Hematopoietic multipotent progenitor cell treated with erythropoietin and hydrocortisone succinate and interleukin-3 and kit ligand, for 4 days (in vitro differentiated cells): ENCODE measurements at places on chromosomes 12 and 14.

- peak; percentile 89 for DNase-seq
These were observed 707.5 kb upstream of the TMEM132C start for GRCh38 chr12:127559349-127560040.

DNA sequence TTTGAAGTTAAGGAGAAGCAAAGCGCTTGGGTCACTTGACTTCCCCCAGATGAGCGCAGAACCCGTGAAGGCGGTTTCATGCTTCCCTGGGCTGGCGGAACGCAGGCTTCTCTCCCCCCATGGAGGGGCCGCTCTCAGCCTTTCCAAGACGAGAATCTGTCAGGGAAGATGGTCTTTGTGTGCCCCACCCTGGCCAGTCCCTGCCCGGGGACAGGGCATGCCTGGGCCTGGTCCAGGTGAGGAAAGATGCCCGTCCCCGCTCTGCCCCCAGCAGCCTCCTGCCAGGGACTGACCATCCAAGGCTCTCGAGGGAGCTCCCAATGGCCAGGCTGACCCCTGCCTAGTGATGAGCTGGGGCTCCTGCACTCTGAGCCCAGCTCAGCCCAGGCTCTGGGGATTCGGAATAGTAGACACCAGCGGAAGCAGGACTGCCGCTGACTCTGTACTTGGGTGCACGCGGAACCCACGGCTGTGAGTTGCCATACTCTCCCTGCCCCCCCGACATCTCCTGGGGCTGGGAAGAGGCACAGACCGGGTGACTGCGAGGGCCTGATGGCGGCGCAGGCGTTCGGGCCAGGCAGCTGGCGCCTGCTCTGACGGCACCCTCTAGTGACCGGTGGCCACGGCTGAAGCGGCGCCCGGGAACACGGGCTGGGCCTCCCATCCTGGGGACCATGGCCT lies 142.2 kb upstream of the FKBP4 start:
- DNase-seq = no peak

DNA sequence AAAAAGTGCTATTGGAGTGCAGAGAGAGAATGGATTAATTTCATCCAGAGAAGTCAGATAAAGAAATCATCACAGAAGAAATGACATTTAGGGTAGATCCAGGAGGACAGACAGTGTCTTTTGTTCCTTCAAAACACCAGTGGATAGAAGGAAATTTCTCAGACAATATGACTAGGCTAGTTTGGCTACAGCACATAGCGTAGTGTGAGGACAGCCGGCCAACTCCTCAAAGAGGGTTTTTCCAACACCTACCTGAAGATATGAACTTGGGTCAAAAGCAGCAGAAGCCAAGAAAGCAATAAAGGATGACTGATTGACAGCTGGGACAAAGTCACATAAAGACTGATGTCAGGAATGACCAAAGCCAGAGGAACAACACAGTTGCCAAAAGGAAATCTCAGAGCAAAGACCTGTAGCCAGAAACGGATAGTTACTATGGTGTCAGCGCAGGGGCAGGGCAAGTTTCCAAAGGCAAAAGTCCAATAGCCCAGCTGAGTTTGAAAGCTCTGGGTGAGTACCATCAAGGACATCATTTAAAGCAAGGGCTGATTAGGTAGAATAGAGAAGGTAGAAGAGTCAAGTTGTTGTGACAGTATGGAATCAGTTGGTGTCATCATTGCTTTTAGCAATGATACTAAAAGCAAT lies 58.7 kb upstream of the PDE3A start:
- DNase-seq = no peak

GRCh38 chr14:50560931-50561285 lies 963 bp downstream of the ATL1 start:
- peak; percentile 88 for DNase-seq

DNA sequence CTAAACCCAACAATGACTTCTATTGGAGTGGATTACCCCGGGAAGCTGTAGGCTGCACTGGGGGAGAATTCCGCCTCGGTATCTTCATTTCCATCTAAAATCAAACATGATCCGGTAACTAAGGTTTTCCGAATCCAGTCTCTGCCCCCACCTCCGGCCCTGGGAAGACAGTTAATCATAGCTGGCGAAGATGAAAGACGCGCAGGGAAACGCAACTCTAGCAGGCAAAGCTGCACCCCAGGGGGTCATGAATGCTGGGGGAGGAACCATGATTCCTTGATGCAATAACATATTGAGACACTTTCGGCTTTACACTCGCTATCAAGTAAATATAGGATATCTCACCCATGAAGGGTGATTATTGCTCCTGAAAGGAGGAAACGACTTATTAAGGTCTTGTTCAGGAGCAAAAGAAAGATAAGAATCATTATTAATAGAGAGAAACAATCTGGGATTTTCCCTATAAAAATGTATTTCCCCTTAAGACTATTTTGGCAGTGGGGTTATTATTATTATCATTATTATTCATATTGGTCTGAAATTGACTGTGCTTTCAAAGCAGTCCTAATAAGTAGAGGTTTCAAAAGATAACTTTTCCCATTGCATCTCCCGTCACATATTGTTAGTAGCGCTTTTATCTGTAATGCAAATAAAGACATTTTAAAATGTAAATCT lies 614.9 kb downstream of the VRK1 start:
- DNase-seq = no peak

DNA sequence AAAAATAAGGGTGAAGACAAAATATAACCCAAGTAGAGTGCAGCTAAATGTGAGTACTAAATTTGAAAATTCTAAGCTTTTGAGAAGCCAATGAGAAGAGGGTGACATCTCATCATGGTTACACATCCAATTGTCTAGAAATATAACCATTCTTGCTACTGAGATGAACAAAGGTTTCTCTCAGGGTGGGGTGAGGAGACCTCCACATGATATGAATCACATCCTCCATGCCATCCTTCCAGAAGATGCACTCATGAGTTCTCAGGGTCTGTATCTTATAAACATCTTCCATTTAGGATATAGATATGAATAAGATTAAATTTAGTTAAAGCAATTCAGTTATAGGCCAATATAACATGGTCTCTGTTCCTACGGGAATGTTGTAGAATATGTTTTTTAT lies 38.9 kb upstream of the E2F7 start:
- DNase-seq = no peak

- DNase-seq = no peak
These were observed 13.1 kb downstream of the KRT85 start for GRCh38 chr12:52354200-52354599.

DNA sequence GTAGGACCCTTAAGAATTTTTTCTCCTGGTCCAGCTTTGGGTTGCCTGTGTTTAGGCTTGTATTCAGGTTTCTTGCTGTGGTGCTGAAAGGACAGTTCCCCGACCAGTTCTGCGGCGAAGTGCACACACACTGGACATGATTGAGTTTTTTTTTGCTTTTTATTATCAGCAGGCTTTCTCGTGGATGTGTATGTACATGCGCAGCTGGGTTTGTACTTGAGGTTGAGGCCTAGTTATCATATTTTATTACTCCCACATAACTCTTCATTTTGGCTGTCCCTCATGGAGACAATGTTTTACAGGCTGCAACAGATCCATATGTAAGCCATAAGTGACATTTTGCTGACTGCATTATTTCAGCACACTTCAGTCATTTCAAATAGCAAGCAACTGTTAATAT lies 2.5 kb downstream of the SCN8A start:
- peak; percentile 77 for DNase-seq

DNA sequence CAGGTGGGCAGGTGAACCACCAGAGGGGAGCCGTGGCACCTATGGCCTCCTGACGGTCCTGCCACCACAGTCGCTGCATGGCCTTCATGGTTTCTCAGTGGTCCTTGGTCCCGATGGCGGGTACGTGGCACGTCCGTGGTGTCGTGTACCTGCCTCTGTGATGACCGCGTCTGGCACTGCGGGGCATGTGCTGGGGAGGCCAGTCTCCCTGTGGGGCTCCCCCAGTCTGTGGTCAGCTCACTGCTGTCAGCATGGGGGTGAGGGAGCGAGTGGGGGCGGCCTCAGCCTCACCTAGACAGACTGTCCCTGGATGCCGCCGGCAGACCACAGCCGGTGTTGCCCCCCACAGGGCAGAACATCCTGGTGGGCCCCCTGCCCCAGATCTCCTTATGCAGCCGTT lies 267.2 kb downstream of the SEC23A start:
- DNase-seq = no peak
